ENCODE measurements at places on chromosomes 6 and 20.

- DNase-seq: no peak
Observed at GRCh38 chr20:35711588-35712209, 12.5 kb downstream of the ROMO1 start.

- no peak for DNase-seq
Observed at GRCh38 chr6:43399932-43400487, 27.3 kb upstream of the ABCC10 start.

DNA sequence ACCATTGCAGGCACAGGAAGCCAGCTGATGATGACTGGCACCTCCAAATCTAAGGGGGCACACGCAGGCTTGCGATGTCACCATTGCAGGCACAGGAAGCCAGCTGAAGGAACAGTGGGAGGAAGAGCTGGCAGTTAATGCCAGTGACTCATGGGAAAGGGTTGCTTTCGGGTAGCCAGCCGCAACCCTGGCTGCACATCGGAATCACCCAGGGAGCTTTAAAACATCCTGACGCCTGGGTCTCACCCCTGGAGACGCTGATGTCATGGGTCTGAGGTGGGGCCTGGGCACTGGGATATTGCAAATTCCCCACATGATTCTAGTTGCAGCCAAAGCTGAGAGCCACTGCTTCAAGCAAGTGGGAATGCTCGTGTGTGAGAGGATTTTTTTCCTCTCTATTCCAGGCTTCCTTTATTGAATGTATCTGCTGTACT lies 16.1 kb upstream of the CCN6 start:
- DNase-seq: no peak

DNA sequence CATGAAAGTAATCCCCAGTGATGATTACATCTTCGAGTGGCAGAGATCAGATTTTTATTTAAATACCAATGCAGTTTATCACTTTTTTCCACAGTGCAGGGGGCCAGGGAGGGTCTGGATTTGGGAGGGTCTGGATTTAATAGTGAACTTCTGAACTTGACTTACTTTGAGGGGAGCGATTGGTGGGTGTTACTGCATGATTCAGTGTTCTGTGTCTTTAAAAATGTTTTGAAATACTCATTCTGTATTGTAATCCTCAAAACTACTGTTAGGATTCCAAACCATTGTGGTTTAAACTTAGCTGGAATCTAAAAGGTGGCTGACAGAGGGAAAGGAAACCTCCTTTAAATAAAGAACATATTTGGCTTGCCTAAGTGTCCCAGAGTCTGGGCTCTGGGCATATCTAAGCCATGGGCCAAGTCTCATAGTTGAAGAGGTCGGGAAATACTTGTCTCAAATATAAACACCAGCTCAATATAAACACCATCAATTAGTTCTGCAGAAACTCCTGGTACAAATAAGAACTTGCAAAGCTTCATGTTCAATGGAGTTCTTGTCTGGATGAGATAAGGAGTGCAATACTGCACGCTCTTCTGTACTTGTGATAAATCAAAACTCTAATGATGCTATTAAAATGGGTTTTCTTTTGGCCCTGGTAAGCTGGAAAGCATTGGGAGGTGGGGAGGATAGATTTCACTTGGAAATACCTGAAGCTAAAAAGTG lies 14.4 kb downstream of the JARID2 start:
- no peak for DNase-seq

DNA sequence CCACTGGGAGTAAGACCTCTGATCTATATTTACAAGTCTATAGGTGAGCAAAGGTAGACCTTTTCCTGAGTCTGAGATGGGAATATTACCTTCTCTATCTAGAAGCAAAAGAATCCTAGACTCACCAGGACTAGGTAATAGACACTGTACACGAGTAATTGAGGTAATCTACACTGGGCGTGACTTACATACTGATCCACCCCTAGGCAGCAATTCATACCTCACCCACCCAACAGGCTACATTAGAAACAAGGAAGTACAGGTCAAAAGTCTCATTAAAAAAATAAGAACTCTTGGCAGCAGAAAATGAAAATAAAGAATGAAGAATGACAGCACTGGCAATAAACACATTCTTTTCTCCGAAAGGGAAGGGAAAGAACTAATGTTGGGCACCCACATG lies 7.6 kb downstream of the CSNK2A1 start:
- no peak for DNase-seq

Measured in renal cortex interstitium (tissue), 15 donors.